T-helper 17 cell (primary cell): ENCODE measurements at places on chromosomes 1 and 21. TPM values are rescaled to one million over a fixed set of nuclear protein-coding genes. Genes with fewer than 3 reads are reported as not detected.

DNA sequence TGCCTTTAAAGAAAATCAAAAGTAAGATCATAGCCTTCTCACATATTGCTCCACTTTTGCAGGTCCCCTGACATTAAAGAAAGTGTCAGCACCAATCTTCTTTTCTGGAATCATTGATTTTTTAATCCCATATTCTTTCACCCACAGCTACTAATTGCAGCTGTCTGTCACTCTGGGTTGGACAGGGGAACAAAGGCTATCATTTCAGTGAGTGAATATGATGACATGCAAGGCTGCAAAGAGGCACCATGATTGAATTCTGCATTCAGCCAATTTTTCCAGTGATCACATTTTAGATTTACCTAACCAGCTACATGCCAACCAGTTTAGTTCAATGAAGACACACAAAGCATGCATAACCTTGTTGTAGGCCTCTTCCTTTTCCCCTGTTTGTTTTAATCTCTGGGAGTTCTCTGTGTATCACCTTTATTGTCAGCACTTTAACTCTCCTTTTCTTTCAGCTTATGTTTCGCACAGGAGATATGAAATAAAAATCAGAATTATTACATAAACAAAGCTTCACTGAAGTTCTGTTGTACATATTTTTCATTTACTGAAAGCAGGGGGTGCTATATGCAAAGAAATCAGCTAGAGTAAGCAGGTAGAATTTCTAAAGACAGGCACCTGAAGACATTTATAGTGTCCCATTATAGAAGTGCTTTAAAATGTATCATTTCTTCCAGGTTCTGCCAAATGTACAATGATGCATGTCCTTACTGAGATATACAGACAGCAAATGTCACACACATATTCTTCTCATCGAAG is 584.8 kb downstream of the PLA2G4A start:
- no peak for DNase-seq
- H3K4me1 ChIP-seq: no peaks in the 10 kb centered on the region
- H3K27me3 ChIP-seq: no peaks in the 10 kb centered on the region
- no peak overlapping the region for H3K4me3 ChIP-seq
- no peaks in the 10 kb centered on the region for H3K36me3 ChIP-seq

GRCh38 chr1:109898842-109899241 is 11.8 kb upstream of the CSF1 start:
- no peaks in the 10 kb centered on the region for H3K36me3 ChIP-seq
- H3K4me1 ChIP-seq: peaks cover 9% of the 10 kb centered on the region
- H3K27me3 ChIP-seq: no peaks in the 10 kb centered on the region

GRCh38 chr1:59477286-59477685 is 180.4 kb downstream of the FGGY start:
- no peak overlapping the region for H3K27ac ChIP-seq
- DNase-seq: no peak
- no peak overlapping the region for H3K4me3 ChIP-seq

- H3K4me3 ChIP-seq: no peak overlapping the region
- H3K4me1 ChIP-seq: no peaks in the 10 kb centered on the region
- H3K27me3 ChIP-seq: peaks cover 25% of the 10 kb centered on the region
- H3K27ac ChIP-seq: no peak overlapping the region
- no peak for DNase-seq
Measured at GRCh38 chr1:183251959-183252450, 65.9 kb downstream of the LAMC2 start.

Gene HAO2
- not detected for total RNA-seq

Gene PTGS2
- total RNA-seq: 6.4 TPM
